HS-5 (cell line): ENCODE measurements at places on chromosomes 2 and 18.
A peak's percentile ranks its signal among the peaks of the same experiment; 100 is the strongest.

DNA sequence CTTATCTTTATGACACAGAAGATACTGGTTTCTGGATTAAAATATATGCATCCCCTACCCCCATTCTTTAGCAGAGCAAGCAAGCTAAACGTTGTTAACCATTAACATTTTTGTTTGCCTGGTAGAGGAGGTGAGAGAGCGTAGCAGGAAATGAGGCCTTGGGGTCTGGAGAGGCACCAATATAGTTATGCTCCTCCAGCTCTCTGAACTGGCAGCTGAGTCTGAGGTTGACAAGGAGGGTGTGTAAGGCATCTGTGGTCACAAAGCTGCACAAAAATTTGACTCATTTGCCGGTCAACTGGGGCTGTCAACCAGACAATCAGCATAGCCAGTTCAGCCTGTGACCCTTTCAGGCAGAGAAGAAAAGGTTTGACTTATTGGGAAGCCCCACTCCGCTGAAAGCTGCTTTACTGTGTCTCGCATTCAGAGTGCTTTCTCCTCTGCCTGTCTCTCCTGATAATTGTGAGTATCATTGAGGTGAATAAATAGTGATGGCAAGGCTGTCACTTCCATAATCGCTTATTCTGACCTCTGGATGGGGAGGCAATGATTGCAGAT lies 647.5 kb upstream of the SETBP1 start:
- DNase-seq = no peak

DNA sequence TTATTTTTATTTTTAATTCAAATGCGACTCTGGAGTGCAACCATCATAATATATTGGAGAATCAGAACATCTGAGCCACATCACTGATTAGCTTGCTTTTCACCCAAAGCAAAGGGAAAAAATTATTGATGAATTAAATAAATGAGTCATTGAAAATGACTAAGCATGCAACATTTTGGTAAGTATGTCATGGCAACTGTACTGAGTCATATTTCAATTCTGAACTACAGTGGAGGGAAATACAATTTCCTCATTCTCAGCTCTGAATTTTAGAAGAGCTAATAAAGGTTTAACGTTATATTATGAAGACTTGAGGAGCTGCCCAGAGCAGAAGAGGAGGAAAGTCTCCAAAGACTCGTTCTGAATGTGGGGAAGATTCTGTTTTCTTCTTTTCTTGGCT lies 89.6 kb upstream of the CCDC68 start:
- DNase-seq = peak; percentile 38

GRCh38 chr2:102620332-102620731 lies 979 bp downstream of the SLC9A2 start:
- no peak for DNase-seq

GRCh38 chr2:239028253-239028619 lies 180.4 kb downstream of the TWIST2 start:
- DNase-seq = no peak

DNA sequence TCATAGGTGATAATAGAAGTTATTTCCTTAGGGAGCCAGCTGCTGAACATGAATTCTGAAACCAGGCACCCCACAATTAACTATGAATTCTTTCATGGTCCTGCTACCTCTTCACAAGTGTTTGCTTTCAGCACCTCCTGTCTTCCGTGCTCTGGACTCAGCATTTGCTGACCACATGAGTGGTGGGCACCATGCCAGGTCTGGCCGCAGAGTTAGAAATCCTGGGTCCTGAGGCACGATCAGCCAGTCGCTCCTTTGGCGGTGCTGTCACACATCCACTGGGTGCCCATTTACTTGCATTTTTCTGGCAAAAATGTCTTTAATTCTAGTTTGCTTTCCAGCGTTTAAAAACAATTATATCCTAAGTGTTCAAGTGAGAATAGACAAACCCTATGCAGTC lies 196.4 kb upstream of the PXDN start:
- DNase-seq = no peak

GRCh38 chr2:88751768-88752167 lies 60.3 kb downstream of the RPIA start:
- no peak for DNase-seq

- no peak for DNase-seq
These were observed 276.7 kb downstream of the CALCRL start for GRCh38 chr2:187171318-187171717.

DNA sequence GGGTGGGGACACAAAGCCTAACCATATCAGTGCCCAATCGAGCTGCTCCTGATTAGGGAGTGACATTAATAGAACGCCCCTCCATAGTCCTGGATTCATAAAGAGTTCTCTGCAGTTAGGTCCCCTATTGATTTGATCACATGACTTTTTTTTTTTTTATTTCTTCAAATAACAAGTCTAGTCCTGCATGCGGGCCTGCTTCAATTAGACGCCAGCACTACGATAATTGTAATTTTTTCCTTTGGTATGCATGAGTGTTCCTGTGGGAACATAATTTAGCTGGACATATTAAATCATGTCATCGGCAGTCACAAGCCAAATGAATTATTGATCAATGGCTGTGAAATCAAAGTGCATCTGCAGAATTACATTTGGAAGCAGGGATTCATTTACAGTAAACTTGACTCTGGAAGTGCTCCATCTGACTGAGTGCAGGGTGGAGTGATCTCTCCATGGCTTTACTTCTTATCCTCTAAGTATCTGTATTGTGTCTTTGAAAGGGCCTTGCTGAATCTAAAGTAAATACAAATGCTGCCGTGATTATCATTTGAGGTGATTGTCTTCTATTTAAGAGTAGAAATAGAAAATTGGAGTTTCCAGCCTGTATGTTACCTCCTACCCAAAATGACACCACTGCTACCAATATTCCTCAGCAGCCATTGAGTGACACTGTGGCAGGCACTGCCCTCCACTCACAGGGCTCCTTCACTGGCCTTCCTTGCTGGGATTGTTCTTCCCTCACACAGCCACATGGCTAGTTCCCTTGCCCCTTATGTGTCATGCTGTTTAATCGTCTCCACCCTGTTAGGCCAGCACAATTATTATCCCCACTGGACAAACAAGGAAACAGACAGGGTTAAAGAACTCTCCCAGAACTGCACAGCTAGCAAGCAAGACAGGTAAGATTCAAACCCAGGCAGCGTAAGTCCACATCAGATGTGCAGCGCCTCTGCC lies 337.4 kb upstream of the ID2 start:
- DNase-seq = no peak

- no peak for DNase-seq
These were observed 34.3 kb downstream of the COL6A3 start for GRCh38 chr2:237379636-237380035.
